ENCODE measurements at places on chromosomes 1 and 21. TPM values are rescaled to one million over a fixed set of nuclear protein-coding genes. Genes with fewer than 3 reads are reported as not detected.

DNA sequence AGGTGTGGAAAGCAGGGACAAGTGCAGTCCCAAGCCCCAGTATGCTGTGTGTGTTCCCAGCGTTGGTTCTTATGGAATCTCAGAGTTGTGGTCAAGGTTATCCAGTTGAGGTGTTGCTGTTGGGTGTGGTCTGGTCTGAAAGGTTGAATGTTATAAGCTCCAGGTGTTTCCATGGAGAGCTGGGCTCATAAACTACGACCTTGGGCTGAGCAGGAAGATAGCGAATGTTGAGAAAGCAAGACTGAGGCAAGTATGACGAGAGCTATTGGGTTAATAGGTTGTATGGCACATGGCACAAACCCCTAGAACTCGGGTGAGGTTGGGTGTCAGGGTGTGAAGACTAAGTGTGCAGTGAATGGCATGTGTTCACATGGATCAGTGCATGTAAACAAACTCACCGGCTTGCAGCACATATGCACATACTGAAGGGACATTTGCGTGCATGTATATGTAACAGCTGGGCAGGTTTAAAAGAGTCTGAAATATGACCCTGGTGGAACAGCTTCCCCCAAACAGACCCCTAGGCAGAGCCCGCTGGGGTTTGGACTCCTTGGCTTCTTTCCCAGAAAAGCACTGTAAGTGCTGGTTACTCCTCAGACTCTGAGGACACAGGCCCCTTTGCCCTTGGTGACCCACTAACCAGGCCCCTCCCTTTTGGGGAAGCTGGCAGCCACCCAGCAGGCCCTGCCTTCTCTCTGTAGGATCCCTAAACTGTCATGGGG lies 117.5 kb downstream of the NAV1 start:
- no peak for DNase-seq

DNA sequence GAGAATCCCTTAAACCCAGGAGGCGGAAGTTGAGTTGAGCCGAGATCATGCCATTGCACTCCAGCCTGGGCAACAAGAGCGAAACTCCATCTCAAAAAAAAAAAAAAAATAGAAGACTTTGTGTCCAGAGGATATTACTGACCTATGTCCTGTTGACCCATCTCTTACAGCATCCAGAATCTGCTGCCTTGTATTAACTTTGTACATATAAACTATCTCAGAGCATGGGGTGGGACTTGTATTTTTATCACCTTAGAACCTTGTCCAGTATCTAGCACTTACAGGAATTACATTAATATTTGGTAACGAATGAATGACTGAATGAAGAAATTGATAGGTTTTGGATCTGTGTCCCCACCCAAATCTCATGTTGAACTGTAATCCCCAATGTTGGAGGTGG lies 117.8 kb downstream of the TGFBR3 start:
- DNase-seq, result no peak

DNA sequence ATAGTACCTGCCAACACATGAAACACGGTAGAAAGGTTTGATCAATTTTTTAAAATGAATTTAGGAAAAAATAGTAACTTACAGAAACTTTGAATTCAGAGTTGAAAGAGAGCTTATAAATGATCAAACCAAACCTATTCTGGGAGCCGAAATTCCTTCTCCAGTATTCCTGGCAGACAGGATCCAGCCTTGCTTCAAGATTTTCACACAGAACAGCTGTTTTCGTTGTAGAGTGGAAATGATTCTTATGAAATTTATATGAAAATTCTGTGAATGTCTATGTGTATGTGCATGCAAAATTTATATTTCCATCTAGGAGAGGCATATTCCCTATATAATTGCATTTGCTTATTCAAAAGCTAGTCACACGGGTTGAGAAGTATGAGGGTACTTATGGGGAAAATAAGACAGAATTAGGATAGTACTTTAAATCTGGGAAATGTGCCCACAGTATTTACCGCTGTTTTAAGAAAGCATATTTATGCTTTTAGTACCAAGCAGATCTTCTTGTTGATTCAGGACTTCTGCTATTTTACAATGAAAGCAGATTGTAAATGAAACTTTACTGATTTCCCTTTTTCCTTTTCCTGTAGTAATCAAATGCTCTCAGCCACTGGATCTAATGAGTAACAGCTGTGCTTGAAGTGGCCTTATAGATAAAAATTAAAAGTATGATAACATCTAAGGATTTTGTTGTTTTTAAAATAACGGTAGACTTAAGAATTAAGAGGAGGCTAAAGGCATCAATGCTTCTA lies 30.4 kb downstream of the PRRX1 start:
- no peak for DNase-seq

DNA sequence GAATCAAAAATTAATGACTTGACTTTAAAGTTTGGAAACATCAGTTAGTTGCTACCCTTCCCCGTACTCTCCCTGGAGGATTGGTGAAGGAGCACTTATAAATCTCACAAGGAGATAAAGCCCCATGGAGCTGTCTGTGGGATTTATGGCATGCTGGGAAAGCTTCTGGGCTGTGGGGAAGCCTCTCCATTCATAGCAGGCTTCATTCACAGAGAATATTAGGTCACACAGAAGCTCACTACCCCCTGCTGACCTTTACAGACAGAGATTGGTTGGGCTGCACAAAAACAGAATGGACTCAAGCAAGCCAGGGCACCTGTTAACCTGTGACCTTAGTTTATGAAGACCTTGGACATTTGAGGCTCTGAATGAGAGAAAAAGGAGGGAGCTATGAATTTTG lies 32.1 kb downstream of the RGL1 start:
- DNase-seq, result peak; percentile 27

DNA sequence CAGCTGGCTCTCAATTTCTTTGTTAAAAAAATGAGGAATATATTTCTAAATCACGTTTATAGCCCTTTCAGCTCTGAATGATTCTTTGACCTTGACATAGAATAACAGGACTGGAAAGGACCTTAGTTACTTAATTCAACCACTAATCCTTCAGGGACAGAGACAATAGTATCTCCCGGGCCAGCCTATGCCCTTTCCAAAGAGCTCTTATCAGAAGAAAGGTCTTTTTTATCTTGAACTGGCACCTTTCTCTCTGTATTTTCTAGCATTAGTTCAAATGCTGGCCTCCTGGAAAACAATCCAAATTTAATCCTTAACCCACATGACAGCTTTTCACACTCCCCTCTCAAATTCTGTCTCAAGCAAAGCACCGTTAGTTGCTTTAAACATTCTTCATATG lies 44.8 kb upstream of the FBXO28 start:
- DNase-seq, result no peak

DNA sequence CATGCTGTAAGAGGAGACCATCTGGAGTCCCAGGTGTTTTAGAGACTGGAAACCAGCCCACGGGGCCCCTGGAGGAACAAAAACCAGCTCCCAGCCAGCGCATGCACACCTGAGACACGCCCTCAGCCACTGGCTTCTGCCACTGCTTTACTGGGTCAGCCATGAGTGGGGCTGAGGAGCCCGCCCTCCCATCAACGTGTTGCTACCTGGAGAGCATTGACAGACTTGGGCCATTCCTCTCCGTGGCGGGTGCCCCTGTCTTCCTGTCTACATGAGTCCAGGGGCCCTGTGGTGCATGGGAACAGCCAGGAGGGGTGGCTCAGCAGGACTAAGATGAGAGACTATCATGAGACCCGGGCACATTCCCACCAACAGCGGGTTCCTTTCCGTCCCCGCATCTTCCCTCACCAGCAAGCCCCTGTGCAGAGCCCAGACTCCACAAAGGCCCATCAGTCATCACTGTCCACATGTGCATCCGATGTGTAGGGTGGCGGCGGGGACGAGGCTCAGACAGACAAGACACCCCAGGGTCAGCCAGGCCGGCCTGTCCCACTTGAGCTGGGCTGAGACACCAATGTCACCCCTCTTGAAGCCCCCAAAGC lies 45.4 kb upstream of the POFUT2 start:
- DNase-seq, result no peak

GRCh38 chr1:9368356-9368755 lies 75.7 kb downstream of the SPSB1 start:
- no peak for DNase-seq

DNA sequence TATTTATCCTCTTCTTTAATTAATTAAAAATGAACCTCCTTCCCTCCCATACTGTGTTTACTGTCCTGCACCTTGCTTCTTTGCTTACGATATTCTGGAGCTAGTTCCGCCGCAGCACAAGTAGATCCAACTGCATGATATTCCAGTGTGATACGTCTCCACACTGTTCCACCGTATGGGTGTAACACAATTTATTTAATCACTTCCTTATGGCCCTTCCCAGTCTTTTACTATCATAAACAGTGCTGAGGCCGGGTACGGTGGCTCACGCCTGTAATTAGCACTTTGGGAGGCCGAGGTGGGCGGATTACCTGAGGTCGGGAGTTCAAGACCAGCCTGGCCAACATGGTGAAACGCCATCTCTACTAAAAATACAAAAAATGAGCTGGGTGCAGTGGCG lies 25.7 kb downstream of the CNST start:
- DNase-seq, result no peak

GRCh38 chr1:35931446-35932157 lies 697 bp downstream of the AGO3 start:
- DNase-seq, result peak; percentile 33

DNA sequence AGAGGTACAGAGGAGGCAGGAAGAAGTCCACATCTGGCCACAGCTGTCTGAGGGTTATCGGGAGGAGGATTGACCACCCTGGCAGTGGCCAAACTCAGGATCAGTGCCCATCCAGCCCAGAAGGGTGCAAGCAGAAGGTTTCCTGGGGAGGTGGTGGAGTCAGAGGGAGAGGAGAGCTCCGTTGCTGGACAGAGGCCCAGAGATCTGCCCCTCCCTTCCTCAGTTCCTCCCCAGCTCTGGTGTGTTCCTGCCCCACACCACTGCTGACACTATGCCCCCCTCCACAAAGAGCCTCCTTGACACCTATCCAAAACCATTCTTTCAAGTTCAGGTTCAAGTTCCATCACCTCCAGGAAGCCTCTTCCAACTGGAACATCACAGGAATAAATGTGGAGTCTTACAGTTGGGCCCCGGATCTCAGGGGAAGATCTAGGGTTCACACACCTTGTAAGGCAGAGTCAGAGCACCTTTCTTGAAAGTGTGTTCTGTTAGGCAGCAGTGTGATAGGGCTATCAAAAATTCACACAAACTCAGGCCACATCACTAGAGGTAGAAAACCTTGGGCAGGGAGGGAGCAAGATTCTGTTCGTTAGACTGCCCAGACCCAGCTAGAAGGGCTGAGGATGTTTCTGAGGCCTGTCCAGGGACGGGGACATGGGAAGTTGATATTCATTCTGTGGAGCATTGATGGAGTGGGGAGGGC lies 7.4 kb downstream of the LDLRAD1 start:
- DNase-seq, result no peak

GRCh38 chr1:48668339-48668738 lies 108.4 kb downstream of the BEND5 start:
- DNase-seq, result no peak

DNA sequence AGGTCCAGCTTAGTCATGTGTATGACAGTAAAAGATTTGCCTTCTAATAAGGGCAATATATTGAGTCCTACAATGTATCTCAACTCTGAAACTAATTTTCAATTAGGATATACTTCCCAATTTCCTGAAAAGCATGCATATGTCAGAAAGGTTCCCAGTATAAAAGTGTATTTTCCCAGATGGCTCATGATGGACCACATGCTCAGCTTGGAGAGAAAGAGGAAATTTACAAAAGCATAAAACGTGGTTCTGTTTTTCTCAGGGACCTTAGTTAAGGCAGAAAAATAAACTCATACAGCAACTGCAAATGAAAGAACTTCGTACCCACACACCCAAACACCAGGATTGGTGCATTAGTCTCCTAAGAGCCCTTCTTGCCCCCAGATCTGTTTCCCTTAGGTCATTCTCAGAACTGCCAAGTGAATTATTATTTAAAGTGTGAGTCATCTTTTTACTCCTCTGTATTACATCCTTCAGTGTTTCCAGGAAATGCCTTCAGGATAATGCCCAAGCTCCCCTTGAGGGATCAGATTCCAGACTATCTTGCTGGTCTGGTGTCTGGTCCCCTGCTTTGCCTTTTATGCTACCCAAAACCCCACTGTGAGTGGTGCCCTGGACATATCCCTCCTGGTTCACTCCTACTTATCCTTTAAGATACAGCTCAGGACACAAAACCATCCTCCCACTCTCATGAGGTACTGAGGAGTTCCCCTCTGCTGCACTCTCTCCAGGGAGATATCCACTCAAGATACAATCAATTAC lies 57.4 kb downstream of the SSX2IP start:
- peak; percentile 65 for DNase-seq

DNA sequence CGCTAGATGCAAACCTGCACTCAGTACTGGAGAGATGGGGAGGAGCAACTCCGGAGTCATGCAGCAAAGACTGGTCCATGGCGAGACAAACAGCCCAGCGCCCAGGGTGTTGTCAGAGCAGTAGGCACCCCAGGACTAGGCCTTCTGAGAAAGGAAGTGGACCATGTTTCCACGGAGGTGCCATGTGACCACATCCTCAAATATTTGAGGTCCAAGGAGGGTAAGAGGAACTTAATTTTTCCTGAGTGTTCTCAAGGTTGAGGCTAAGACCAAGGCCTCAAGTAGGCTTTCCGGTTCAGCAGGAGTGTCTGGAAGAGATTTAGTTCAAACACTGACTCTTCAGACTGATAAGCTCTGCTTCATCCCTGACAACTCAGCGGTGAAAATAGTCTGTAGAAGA lies 186.2 kb downstream of the RHOU start:
- no peak for DNase-seq

GRCh38 chr1:235631816-235632215 lies 17.8 kb downstream of the GNG4 start:
- no peak for DNase-seq

DNA sequence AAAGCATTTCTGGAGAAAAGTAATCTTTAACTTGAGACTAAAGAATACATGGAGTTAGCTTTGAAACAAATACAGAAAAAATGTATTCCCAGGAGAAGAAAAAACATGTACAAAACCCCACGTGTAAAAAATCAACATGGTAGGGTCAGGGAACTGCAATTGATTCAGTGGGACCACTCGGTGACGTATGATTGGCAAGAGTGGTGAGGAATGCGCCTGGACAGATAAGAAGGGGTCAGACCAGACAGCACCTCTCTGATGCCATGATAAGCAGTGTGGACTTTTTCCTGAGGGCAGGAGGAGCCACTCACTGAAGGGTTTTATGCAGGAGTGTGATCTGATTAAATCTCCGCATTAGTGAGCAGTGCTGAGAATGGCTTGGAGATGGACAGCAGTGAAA lies 142.5 kb downstream of the DAB1 start:
- no peak for DNase-seq

- DNase-seq, result no peak
These were observed 92.4 kb downstream of the RUNX1 start for GRCh38 chr21:34956416-34957316.

- no peak for DNase-seq
These were observed 27.2 kb downstream of the PCBP3 start for GRCh38 chr21:45670731-45671130.

The ZNF683 gene
- total RNA-seq, result not detected

The TMEM81 gene
- 1.2 TPM for total RNA-seq

The PERM1 gene
- total RNA-seq, result not detected

The DCST2 gene
- total RNA-seq, result 0.17 TPM

The SPRR5 gene
- total RNA-seq, result not detected
